Thoracic aorta (tissue), 2 donors: ENCODE measurements at places on chromosomes 12 and 14. TPM values are rescaled to one million over a fixed set of nuclear protein-coding genes. Genes with fewer than 3 reads are reported as not detected.

The MYF6 gene
- not detected for total RNA-seq

The IFNG gene
- not detected for total RNA-seq

The HPD gene
- 6.8 TPM for total RNA-seq

The GUCY2C gene
- total RNA-seq: 0.14 TPM

The PPP2R5E gene
- total RNA-seq: 25.5 TPM

The NYNRIN gene
- total RNA-seq: 9.5 TPM

The PRDM4 gene
- total RNA-seq: 24.5 TPM

The PTPRO gene
- 11.9 TPM for total RNA-seq

The PSMB5 gene
- 79.7 TPM for total RNA-seq

The ESPL1 gene
- 0.95 TPM for total RNA-seq

The UNC79 gene
- 0.21 TPM for total RNA-seq

DNA sequence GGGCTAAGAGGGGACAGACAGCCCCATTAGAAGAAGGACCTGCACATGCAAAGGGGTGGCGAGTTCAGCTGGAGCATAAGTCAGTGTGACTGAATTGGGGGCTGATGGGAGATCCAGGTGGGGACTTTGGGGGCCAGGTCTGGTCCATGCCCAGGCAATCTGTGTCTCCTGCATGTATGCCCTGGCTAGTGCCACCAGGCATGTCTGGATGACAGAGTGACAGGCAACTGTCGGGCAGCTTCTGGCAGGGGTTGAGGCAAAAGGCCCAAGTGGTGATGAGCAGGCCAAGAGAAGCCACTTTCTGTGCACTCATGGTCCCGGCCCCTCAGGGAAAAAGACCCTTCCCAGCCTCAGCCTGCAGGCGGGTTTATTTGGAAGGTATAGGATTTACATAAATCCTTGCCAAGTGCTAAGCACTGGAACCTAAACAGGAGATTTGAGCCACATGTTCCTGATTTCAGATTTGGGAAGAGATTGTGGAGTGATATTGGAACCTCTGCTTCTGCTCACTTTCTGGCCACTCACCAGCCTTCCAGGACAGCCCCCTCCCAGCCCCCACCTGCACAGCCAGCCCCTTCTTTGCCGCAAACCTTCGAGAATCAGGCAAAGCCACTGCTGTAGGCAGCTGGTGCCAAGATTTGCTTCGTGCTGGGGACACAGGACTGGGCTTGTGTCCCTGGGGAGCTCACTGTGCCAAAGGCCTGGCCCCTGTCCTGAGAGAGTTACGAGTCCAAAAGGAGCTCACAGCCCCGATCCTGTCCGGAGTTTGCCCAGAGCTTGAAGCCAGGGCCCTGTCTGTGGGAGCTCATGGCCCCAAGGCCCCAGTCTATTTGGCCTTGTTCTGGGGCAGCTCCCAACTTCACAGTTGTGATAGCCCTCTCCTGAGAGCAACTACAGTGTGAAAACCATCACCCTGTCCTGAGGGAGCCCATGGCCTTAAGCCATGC is 232.5 kb upstream of the RTL1 start:
- no peaks in the 10 kb centered on the region for H3K27me3 ChIP-seq
- H3K4me1 ChIP-seq: no peaks in the 10 kb centered on the region
- no peaks in the 10 kb centered on the region for H3K36me3 ChIP-seq
- no peak overlapping the region for H3K27ac ChIP-seq

- H3K27me3 ChIP-seq: no peaks in the 10 kb centered on the region
- no peak overlapping the region for H3K4me3 ChIP-seq
- peak overlapping the region; percentile 34 for H3K27ac ChIP-seq
- no peak for DNase-seq
- H3K4me1 ChIP-seq: peaks cover 16% of the 10 kb centered on the region
Measured at GRCh38 chr14:95886366-95887056, 9.9 kb downstream of the TUNAR start.

DNA sequence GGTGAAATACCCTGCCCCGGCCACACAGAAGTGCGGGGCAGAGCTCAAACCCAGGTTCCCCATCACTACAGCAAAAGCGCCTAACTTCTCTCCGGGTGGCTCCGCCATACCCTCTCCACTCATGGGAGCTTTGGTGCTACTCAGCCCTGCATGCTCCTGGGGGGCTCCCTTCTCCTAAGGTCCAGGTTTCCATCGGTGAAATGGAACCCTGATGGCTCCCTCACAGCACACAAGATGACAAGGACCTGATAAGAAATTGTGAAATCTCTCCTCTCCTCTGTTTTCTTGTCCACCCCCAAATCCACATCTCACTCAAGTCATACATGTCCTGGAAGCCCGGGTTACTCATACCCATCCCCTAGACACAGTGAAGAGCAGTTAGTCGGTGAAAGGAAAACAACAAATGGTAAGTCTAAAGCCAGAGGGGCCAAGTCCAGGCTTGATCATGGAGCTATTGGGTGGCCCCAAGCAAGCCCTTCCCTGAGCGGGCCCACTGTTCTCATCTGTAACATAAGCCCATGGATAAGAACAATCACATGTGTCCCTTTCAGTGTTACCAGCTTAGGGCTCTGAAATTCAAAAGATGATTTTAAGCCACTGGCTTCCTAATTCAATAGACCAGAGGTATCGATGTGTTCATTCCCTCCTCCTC is 317.5 kb downstream of the BCL11B start:
- H3K27ac ChIP-seq: no peak overlapping the region
- H3K4me1 ChIP-seq: peaks cover 16% of the 10 kb centered on the region
- H3K27me3 ChIP-seq: no peaks in the 10 kb centered on the region
- H3K4me3 ChIP-seq: no peak overlapping the region
- no peaks in the 10 kb centered on the region for H3K36me3 ChIP-seq

DNA sequence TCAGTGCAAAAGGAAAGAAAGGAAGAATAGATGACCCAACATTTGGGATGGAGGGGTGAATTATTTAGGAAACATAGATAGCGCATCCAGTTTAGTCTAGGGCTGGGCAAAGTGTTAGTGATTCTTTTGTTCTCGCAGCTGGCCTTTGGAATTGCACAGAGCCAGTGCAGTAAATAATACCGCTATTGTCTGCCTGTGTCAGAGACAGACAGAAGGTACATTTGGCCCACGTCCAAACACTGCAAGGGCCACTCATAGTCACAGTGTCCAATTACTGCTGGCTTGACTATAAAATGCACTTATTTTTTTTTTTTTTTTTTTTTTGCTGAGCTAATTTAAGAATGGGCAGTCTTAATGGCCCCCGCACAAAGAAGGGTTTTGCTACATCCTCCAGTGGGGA is 638.6 kb downstream of the BCL11B start:
- no peak overlapping the region for H3K27ac ChIP-seq
- no peaks in the 10 kb centered on the region for H3K4me1 ChIP-seq
- H3K36me3 ChIP-seq: no peaks in the 10 kb centered on the region
- no peak for DNase-seq

DNA sequence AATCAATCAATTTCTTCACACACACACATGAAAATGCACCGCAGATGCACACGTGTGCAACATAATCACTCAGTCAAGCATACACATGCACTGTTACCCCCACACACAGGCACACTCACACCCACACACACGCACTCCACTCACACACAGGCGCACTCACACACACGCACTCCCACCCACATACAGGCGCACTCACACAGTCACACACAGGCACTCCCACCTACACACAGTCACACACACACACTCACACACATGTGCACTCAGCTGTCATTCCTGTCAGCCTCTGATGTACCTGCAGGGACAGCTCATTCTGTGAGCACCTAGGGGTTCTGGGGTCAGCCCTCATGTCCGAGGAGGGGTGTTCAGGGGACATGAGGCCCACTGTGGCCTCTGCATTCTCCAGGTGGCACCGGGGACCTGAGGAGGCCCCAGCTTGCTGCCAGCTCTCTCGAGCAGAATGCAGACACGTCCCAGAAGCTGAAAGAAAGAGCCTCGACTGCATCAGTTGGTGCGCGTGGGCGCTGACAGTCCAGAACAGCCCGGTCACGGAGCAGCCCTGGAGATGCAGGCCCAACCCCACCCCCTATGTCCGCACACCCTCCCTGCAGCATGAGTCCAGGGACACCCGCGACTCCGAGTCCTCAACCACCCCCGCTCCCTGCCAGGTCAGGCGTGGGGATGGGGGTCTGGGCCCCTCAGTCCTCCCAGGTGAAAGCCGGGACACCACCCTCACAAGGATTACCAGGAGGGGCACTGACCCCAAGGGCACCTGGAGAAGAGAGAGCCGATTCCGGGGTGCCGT is 69.3 kb downstream of the NOC4L start:
- H3K36me3 ChIP-seq: no peaks in the 10 kb centered on the region
- no peak overlapping the region for H3K27ac ChIP-seq

DNA sequence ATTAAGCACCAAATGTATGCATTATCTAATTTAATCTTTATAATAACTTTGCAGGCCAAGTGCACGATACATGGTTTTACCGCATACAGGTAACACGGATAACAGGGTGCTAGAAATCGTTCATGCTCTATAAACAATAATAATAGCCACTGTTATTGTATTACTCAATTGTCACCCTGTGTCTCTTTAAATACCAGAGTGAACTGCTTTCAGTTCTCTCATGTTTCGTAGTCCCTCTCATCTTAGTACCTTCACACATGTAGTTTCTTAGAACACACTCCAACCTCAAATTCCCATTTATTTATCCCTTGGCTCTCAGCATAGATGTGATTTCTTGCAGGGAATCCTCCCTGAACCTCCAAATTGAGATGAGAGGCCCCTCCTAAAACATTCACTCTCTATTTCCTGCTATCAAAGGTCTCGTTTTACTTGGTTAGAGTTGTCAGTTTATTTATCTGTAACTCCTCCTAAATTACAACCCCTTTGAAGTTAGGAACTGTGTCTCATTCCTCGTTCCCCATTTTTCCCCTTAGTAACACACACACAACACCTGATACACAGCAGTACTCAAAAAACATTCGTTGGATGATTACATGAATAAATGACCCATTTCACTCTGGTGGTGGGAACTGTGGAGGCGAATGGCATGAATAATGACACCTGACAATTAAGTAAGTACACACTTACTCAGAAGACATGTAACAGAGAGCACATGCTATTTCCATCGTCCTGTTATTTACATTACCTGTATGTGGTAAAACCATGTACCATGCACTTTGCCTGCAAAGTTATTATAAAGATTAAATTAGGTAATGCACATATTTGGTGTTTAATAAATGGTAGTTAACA is 134.6 kb downstream of the BTG1 start:
- H3K27me3 ChIP-seq: no peaks in the 10 kb centered on the region
- DNase-seq: no peak
- no peak overlapping the region for H3K4me3 ChIP-seq
- H3K4me1 ChIP-seq: no peaks in the 10 kb centered on the region
- no peak overlapping the region for H3K27ac ChIP-seq
- H3K36me3 ChIP-seq: no peaks in the 10 kb centered on the region

GRCh38 chr12:122021822-122022392 is at the start of gene BCL7A:
Gene BCL7A (plus strand): TSS chr12:122021884. CDS start chr12:122022092, 208 bp downstream.
- no peaks in the 10 kb centered on the region for H3K27me3 ChIP-seq
- peak within 1 kb of the TSS; percentile 93 for H3K27ac ChIP-seq
- H3K4me3 ChIP-seq: peak within 1 kb of the TSS; percentile 96

- no peak overlapping the region for H3K4me3 ChIP-seq
- no peak overlapping the region for H3K27ac ChIP-seq
- H3K4me1 ChIP-seq: no peaks in the 10 kb centered on the region
- no peaks in the 10 kb centered on the region for H3K36me3 ChIP-seq
- H3K27me3 ChIP-seq: no peaks in the 10 kb centered on the region
- no peak for DNase-seq
Measured at GRCh38 chr14:95575840-95576473, 41.1 kb downstream of the GLRX5 start.

- H3K27me3 ChIP-seq: no peaks in the 10 kb centered on the region
- H3K36me3 ChIP-seq: no peaks in the 10 kb centered on the region
- no peak overlapping the region for H3K27ac ChIP-seq
- H3K4me1 ChIP-seq: peaks cover 4% of the 10 kb centered on the region
- DNase-seq: no peak
- H3K4me3 ChIP-seq: no peak overlapping the region
Measured at GRCh38 chr14:54804538-54805041, 98.0 kb downstream of the GCH1 start.

DNA sequence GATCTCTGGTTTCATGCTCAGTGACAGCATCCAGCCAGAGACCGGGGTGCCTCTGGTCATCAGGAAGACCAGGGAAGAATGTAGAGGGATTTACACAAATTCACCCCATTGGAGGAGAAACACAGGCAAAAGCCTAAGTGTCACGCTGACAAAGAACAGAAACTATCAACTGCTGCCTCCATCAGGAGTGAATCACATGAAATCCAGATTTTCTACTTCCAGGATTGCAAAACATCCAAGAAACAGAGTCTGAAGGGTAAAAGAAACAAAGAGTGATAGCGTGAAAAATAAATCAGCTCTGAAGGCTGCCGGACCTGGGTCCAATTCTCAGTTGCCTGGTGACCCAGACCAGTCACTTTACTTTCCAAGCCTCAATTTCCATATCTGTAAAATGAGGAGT is 136.1 kb upstream of the MAP1LC3B2 start:
- no peak overlapping the region for H3K27ac ChIP-seq

DNA sequence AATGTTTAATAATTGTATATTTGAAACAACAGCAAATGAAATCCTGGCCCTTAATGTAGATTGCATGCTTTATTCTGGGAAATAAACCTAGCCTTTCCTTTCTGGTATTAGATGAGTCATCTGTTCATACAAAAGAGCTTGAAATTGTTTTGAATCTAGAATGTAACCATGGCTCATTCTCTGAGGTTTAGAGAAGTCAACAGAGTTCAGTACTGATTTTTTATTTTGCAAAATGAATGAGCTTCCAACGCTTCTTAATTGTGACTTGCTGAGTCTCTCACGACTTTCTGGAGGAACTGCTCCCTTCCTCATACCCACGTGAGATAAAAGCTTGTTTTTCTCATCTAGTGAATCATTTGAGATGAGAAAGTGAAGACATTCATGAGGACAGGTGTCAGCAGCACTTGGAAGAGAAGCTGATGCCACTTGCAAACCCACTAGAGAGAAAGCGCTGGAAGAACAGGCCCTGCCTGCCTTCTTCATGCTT is 509.6 kb downstream of the VRK1 start:
- H3K27me3 ChIP-seq: no peaks in the 10 kb centered on the region
- no peak for DNase-seq
- H3K4me1 ChIP-seq: no peaks in the 10 kb centered on the region

- no peak overlapping the region for H3K27ac ChIP-seq
- H3K27me3 ChIP-seq: no peaks in the 10 kb centered on the region
- DNase-seq: no peak
Measured at GRCh38 chr14:71267691-71268090, 360.4 kb downstream of the PCNX1 start.

GRCh38 chr12:45284096-45284901 is 68.4 kb downstream of the ANO6 start:
- H3K36me3 ChIP-seq: no peaks in the 10 kb centered on the region
- H3K27me3 ChIP-seq: no peaks in the 10 kb centered on the region
- no peak for DNase-seq
- peak overlapping the region; percentile 27 for H3K27ac ChIP-seq
- peaks cover 75% of the 10 kb centered on the region for H3K4me1 ChIP-seq

- H3K4me1 ChIP-seq: peaks cover 27% of the 10 kb centered on the region
- no peak overlapping the region for H3K4me3 ChIP-seq
- H3K27ac ChIP-seq: no peak overlapping the region
- H3K27me3 ChIP-seq: no peaks in the 10 kb centered on the region
- DNase-seq: no peak
- no peaks in the 10 kb centered on the region for H3K36me3 ChIP-seq
Measured at GRCh38 chr14:105311838-105312237, 2.7 kb upstream of the PACS2 start.

GRCh38 chr14:65297744-65298143 is 114.8 kb upstream of the FUT8 start:
- H3K4me3 ChIP-seq: no peak overlapping the region
- no peak for DNase-seq
- no peaks in the 10 kb centered on the region for H3K27me3 ChIP-seq
- H3K36me3 ChIP-seq: no peaks in the 10 kb centered on the region
- no peak overlapping the region for H3K27ac ChIP-seq

- no peaks in the 10 kb centered on the region for H3K36me3 ChIP-seq
- H3K27me3 ChIP-seq: no peaks in the 10 kb centered on the region
- H3K4me1 ChIP-seq: peaks cover 9% of the 10 kb centered on the region
- H3K27ac ChIP-seq: no peak overlapping the region
Measured at GRCh38 chr12:5403411-5403810, 28.5 kb upstream of the NTF3 start.
